Hindlimb muscle (tissue), 1 donor: ENCODE measurements at places on chromosomes 16 and 17. TPM values are rescaled to one million over a fixed set of nuclear protein-coding genes. Genes with fewer than 3 reads are reported as not detected.

Gene OMG
- polyA plus RNA-seq: 0.27 TPM

Gene NPIPB9
- polyA plus RNA-seq: 2.6 TPM

Gene RAB40C
- 15.4 TPM for polyA plus RNA-seq

Gene MBTPS1
- 66.1 TPM for polyA plus RNA-seq

Gene SKAP1
- 0.70 TPM for polyA plus RNA-seq

- no peak for DNase-seq
These were observed 27.8 kb downstream of the TK2 start for GRCh38 chr16:66521951-66522771.

GRCh38 chr16:85927959-85928358 lies 29.0 kb downstream of the IRF8 start:
- no peak for DNase-seq

DNA sequence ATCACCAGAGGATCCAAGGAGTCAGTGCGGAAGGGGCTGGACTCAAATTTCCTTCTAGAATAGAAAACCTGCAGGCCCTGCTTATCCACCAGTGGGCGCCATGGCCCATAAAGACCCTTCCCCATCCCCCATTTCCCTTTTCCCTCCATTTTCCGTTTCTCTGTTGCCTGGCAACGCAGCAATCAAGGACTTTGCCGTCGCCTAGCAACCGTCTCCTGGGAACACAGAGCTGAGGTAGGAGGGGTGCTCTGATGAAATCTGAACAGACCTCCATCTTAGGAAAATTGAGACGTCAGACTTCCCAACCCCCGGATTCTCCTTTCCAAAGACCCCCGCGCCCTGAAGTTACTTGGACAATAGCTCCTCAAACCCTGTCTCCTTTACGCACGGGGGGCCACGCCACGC lies 5.7 kb downstream of the DLG4 start:
- DNase-seq: peak; percentile 88

- DNase-seq: no peak
These were observed 17.0 kb upstream of the PPM1D start for GRCh38 chr17:60583008-60583407.

DNA sequence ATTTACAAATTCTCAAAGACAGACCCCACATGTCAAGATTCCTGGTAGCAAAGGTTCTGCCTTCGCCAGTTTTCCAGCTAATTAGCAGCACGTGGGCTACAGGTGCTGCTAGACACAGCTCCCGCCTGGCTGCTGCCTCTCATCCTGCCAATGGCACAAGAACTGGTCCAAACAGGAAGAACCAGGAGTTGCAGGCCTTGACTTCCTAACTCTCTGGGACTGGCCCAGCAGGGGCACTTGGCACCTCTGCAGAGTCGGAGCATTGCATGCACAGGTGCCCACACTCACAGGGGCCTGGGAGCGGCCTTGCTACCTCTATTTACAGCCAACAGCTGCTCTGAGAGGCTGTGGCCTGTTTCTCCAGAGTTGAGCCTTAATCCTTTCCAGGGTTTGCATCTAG lies 39.6 kb downstream of the TK2 start:
- no peak for DNase-seq

GRCh38 chr17:62388856-62389255 lies 8.5 kb downstream of the EFCAB3 start:
- DNase-seq: no peak

DNA sequence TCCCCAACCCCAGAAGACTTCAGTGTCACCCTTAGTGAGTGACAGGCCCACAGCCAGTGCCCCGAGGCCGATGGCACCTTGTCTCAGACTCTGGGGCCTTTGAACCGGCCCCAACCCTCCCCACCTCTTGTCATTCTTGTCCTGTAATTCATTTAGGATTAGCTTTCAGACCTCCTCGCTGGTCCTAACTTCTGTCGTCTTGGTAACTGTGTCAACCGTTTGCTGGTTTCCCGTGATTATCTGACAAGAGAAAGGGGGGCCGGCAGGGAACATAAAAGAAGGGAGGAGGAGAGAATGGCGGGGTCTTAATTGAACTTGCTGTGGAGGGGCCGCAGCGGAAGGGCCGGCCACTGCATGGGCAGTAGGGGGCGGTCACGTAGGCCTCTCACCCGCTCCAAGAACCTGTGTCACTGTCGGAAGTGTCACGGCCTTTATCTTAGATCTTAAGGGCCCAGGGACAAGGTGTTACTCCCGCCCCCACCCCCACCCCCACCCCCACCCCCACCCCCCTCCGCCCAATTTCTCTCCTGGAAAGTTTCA lies 46.5 kb upstream of the GSE1 start:
- no peak for DNase-seq

- DNase-seq: peak; percentile 74
These were observed 11.8 kb downstream of the ENDOV start for GRCh38 chr17:80426671-80427326.

DNA sequence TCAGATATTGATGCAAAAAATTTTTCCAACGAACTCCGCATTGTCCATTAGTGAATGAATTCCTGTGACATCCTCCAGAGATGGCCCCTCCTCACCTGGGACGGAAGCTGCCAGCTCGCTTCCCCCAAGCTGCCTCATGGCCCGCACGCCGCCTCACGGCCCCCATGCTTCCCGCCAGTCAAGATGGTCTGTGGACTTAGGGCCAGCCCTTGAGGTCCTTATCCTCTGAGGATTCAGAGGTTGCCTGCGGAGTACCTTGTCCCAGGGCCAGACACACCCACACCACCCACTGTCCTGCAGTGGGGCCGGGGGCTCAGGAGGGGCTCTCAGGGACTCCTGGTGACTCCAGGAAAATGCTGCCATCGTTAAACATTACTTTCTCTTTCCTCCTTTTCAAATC lies 73.6 kb downstream of the SEC14L1 start:
- DNase-seq: no peak

DNA sequence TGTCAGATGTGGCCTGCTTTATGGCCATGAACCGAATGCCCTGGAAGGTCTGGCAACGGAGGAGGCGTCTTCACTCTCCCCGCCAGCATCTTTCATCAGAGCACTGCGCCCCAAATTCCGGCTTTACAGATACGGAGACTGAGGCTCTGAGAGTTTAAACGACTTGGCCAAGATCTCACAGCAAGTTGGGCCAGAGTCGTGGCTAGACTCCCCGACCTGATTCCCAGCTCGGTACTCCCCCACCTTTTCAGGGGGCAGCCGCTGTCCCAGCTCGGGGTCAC lies 1.7 kb downstream of the NGFR start:
- DNase-seq: no peak

DNA sequence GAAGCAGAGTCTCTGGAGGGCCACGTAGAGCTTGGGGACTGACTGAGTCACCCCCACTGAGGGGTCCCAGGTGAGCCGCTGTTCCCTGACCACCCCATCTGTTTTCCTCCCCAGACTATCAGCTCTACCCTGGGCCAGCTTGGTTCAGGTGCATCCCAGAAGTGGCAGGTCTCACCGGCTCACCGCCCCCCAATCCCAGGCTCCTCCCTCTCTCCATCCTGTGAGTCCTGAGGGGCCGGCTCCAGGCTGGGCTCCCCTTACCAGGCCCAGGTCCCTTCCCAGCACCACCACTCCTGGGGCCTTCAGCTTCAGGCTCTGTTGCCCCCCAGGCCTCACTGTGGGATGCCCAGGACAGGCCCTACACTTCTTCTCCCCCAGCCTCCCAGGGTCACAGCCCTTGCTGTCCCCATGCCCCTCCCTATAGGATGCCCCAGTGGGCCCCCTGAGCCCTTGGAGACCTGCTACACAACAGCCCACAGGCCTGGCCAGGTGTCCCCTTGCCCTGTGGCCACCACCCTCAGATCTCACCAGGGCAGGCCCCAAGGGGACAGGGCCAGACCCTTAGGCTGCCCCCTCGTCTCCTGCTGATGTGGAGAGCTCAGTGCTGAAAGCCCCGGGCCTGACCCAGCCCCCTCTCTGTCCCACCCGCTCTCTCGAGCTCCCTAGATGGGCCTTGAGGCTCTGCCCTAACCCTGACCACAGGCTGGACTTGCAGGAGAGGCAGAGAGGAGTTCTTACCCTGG lies 40.4 kb downstream of the TNFRSF13B start:
- DNase-seq: no peak
